ENCODE measurements at places on chromosomes 5 and 9.

GRCh38 chr9:108612513-108612912 is 243.3 kb downstream of the ACTL7B start:
- no peaks in the 10 kb centered on the region for H3K4me1 ChIP-seq
- no peak overlapping the region for H3K27ac ChIP-seq
- DNase-seq, result no peak
- no peaks in the 10 kb centered on the region for H3K27me3 ChIP-seq
- no peak overlapping the region for H3K4me3 ChIP-seq

- H3K27ac ChIP-seq, result peak overlapping the region; percentile 65
- peaks cover 37% of the 10 kb centered on the region for H3K4me1 ChIP-seq
Observed at GRCh38 chr9:111957856-111958631, 61.4 kb downstream of the UGCG start.

- no peaks in the 10 kb centered on the region for H3K27me3 ChIP-seq
- no peak overlapping the region for H3K27ac ChIP-seq
- no peak overlapping the region for H3K4me3 ChIP-seq
- no peak for DNase-seq
- no peaks in the 10 kb centered on the region for H3K4me1 ChIP-seq
Observed at GRCh38 chr5:149760854-149761187, 30.7 kb downstream of the PPARGC1B start.

DNA sequence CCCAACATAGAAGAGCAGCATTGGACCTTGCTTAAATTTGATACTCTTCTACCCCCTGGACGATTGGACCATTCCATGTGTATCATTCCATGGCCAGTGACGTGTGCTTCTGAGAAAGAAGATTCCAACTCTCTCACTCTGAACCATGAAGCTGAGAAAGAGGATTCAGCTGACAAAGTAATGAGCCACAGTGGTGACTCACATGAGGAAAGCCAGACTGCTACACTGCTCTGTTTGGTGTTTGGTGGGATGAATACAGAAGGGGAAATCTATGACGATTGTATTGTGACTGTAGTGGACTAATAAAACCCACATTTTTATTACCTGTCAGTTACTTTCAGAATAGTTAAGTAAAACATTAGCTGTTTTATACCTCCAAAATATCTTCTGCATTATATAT is 7.5 kb downstream of the HSPA5 start:
- no peak overlapping the region for H3K4me3 ChIP-seq
- H3K4me1 ChIP-seq, result peaks cover 7% of the 10 kb centered on the region
- no peak overlapping the region for H3K27ac ChIP-seq
- DNase-seq, result no peak
- peaks cover 2% of the 10 kb centered on the region for H3K36me3 ChIP-seq

GRCh38 chr9:98330831-98331230 is 75.4 kb upstream of the TBC1D2 start:
- H3K36me3 ChIP-seq, result no peaks in the 10 kb centered on the region
- H3K27me3 ChIP-seq, result no peaks in the 10 kb centered on the region
- no peaks in the 10 kb centered on the region for H3K4me1 ChIP-seq
- no peak overlapping the region for H3K4me3 ChIP-seq

DNA sequence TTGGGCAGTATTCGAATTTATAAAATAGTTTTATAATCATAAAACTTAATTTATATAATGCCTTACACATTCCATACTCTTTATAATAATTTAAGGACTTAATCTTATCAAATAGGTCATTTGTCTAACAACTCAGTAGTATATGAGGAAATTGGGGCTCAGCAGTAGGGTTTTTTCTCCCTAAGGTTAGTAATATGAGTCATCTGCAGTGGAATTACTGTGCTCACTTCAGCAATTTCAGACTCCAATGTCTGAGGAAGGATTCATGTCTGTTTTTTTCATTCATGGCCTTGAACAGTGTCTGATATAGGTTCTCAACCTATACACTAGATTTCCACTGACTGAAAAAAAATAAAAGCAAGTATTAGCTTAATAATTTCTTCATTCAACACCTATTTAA is 7.4 kb downstream of the DMRTA1 start:
- no peaks in the 10 kb centered on the region for H3K36me3 ChIP-seq
- no peak overlapping the region for H3K27ac ChIP-seq
- no peak overlapping the region for H3K4me3 ChIP-seq
- no peaks in the 10 kb centered on the region for H3K27me3 ChIP-seq
- no peak for DNase-seq
- H3K4me1 ChIP-seq, result peaks cover 15% of the 10 kb centered on the region

- H3K36me3 ChIP-seq, result no peaks in the 10 kb centered on the region
- H3K27me3 ChIP-seq, result no peaks in the 10 kb centered on the region
- no peak overlapping the region for H3K4me3 ChIP-seq
- H3K27ac ChIP-seq, result no peak overlapping the region
Observed at GRCh38 chr9:126304971-126305320, 21.7 kb upstream of the MVB12B start.

- H3K4me3 ChIP-seq, result no peak overlapping the region
- H3K4me1 ChIP-seq, result no peaks in the 10 kb centered on the region
- H3K27ac ChIP-seq, result no peak overlapping the region
- no peaks in the 10 kb centered on the region for H3K36me3 ChIP-seq
- DNase-seq, result no peak
Observed at GRCh38 chr9:99011161-99011709, 67.5 kb downstream of the COL15A1 start.

GRCh38 chr9:99966716-99967115 is 60.3 kb downstream of the STX17 start:
- no peak overlapping the region for H3K27ac ChIP-seq
- no peak overlapping the region for H3K4me3 ChIP-seq
- H3K4me1 ChIP-seq, result no peaks in the 10 kb centered on the region
- DNase-seq, result no peak
- no peaks in the 10 kb centered on the region for H3K36me3 ChIP-seq

- H3K4me1 ChIP-seq, result no peaks in the 10 kb centered on the region
- H3K27me3 ChIP-seq, result no peaks in the 10 kb centered on the region
- no peak overlapping the region for H3K4me3 ChIP-seq
- no peaks in the 10 kb centered on the region for H3K36me3 ChIP-seq
Observed at GRCh38 chr9:3285365-3286161, 240.2 kb downstream of the RFX3 start.

GRCh38 chr5:82426464-82427154 is 148.5 kb upstream of the RPS23 start:
- H3K27ac ChIP-seq, result no peak overlapping the region
- no peak for DNase-seq
- no peaks in the 10 kb centered on the region for H3K36me3 ChIP-seq
- no peaks in the 10 kb centered on the region for H3K4me1 ChIP-seq
- no peak overlapping the region for H3K4me3 ChIP-seq

DNA sequence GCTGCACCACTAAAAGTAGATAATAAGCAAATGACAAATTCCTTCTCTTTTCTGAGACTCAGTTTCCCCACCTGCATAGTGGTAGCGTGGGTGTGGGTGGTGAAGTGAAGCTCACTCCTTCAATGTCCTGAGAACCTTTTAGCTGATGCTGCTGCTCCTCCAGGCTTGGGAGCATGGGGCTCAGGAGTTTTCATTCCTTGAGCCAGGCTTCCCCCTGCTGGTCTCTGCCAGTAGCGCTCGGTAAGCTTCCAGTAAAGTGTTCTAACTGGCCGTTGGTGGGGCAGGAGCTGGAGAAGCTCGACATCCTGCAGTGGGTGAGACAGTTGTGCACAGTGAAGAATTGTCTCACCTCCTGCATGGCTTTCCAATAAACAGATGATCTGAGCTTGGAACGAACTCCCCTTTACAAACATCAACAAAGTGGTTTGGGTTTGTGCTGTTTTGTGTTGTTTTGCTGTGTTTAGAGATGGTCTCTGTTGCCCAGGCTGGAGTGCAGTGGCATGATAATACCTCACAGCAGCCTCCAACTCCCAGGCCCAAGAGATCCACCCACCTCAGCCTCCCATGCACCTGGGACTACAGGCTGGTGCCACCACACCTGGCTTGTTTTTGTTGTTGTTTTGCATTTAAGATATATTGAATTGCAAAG is 34.6 kb downstream of the SPARC start:
- DNase-seq, result peak; percentile 61
- no peaks in the 10 kb centered on the region for H3K4me1 ChIP-seq
- H3K27ac ChIP-seq, result no peak overlapping the region
- H3K4me3 ChIP-seq, result no peak overlapping the region
- no peaks in the 10 kb centered on the region for H3K36me3 ChIP-seq

DNA sequence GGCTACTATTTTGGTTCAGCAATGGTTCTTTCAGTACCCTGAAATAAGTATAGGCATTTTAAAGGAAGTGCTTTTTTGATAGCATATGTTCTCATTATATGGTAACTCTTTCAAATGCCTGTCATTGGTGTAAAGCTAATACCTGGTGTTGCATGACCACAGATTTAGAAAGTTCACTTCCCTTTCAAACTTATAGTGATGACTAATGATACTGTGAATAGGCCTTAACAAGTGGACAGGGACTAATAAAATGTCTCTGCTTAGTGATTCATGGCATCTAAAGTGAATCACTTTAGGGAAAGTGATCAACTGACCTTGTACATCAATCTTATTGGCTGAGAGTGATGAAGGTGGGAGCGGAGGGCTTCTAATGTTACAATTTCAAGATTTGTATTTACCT is 21.6 kb downstream of the MRPL22 start:
- DNase-seq, result no peak
- H3K4me1 ChIP-seq, result no peaks in the 10 kb centered on the region
- H3K36me3 ChIP-seq, result peaks cover 50% of the 10 kb centered on the region
- H3K4me3 ChIP-seq, result no peak overlapping the region

GRCh38 chr5:124402144-124402581 is 344.3 kb downstream of the ZNF608 start:
- H3K27ac ChIP-seq, result no peak overlapping the region
- DNase-seq, result no peak
- H3K4me1 ChIP-seq, result no peaks in the 10 kb centered on the region
- H3K36me3 ChIP-seq, result no peaks in the 10 kb centered on the region

- H3K4me3 ChIP-seq, result no peak overlapping the region
- H3K36me3 ChIP-seq, result no peaks in the 10 kb centered on the region
- no peak for DNase-seq
Observed at GRCh38 chr5:67289763-67290521, 93.3 kb upstream of the CD180 start.

GRCh38 chr9:32384002-32384363 is 460 bp upstream of the ACO1 start:
- no peaks in the 10 kb centered on the region for H3K27me3 ChIP-seq
- H3K27ac ChIP-seq, result peak overlapping the region; percentile 73
- peaks cover 24% of the 10 kb centered on the region for H3K4me1 ChIP-seq
- no peaks in the 10 kb centered on the region for H3K36me3 ChIP-seq

DNA sequence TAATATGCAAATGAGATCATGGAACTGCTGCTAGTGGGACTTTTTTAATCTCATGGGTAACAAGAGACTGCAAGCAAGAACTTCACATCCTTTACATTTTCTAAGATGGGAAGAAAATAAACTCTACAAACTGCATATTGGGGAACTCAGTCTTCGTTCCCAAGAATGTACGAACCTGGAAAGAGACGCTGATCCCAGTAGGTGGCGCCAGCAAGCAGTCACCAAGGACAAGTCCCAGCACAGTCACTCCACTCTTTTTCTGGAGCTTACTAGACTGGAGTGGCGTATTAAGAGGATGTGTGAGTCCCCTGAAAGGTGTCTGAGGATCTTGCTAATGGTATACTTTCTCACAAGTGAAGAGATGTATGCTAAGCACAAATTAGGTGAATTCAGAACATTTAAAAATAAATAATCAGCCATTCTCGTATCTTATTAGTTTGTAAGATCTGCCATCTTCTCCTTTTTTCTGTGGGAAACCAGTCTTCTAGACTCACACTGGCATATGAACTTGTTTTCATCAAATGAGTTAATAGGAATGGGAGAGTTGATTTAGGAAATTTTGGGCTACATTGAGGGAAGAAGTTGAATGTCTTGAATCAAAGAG is 16.0 kb upstream of the PUM3 start:
- H3K4me3 ChIP-seq, result no peak overlapping the region
- H3K36me3 ChIP-seq, result no peaks in the 10 kb centered on the region
- no peak for DNase-seq
- no peaks in the 10 kb centered on the region for H3K27me3 ChIP-seq

- H3K36me3 ChIP-seq, result no peaks in the 10 kb centered on the region
- H3K27me3 ChIP-seq, result no peaks in the 10 kb centered on the region
- DNase-seq, result no peak
- H3K4me3 ChIP-seq, result no peak overlapping the region
- no peak overlapping the region for H3K27ac ChIP-seq
Observed at GRCh38 chr5:123710031-123710430, 198.1 kb downstream of the CSNK1G3 start.

- no peak overlapping the region for H3K4me3 ChIP-seq
- no peaks in the 10 kb centered on the region for H3K27me3 ChIP-seq
- no peak overlapping the region for H3K27ac ChIP-seq
- H3K4me1 ChIP-seq, result no peaks in the 10 kb centered on the region
- no peak for DNase-seq
Observed at GRCh38 chr5:34978681-34979080, 49.3 kb downstream of the DNAJC21 start.

Measured in pancreas (tissue), 10 donors.